HT1080 (cell line): ENCODE measurements at places on chromosomes 7 and 10. TPM values are rescaled to one million over a fixed set of nuclear protein-coding genes. Genes with fewer than 3 reads are reported as not detected.
A peak's percentile ranks its signal among the peaks of the same experiment; 100 is the strongest.

GRCh38 chr7:134350709-134351108 is 34.0 kb upstream of the SLC35B4 start:
- DNase-seq: no peak

GRCh38 chr10:60646966-60647796 is 131.1 kb upstream of the CDK1 start:
- DNase-seq: peak; percentile 30

DNA sequence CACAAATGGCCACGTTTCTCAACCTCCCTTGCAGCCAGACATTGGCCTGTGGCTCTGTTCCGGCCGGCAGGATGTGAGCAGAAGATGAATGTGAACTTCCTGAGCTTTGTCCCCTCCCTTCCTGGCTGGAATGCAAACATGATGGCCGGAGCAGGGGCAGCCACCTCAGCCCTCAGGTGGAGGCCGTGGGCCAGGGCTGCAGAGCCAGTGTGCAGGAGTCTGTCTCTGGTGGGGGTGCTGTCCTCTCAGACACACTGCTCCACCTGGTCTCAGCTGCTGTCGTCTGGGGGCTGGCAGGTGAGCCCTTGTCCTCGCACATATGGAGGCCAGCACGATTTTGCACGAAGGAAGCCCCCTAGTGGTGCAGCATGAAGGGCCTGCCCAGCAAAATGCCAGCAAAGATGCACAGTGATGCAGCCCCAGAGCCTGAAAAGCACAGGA is 25.3 kb upstream of the PWWP2B start:
- DNase-seq: no peak

DNA sequence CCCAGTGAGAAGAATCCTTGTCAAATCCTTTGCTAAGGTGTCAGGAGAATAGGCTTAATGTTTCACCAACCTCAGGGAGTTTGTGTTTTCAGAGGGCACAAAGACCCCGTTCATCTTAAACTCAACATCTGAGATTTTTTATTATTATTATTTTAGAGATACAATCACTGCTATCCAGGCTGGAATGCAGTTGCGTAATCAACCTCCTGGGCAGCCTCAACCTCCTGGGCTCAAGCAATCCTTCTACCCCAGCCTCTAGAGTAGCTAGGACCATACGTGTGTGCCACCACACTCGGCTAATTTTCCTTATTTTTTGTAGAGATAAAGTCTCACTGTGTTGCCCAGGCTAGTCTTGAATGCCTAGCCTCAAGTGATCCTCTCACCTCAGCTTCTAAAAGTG is 599.2 kb downstream of the KCNMA1 start:
- DNase-seq: no peak

DNA sequence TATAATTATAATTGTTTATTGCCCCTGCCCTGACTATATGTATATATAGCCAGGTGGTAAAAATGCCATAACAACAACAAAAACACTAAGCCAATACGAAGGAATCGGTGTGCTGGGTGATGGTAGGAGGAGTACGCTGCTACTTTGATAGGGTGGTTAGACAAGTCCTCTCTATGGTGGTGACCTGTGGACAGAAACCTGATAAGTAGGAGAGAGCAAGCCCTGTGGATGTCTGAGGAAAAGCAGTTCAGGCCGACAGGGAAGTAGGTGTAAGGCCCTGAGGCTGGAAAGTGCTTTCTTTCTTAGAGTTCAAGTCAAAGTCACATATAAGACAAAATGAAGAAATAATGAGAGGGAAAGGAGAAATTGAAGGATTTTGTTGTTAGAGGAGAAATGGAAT is 823.8 kb upstream of the CELF2 start:
- no peak for DNase-seq

DNA sequence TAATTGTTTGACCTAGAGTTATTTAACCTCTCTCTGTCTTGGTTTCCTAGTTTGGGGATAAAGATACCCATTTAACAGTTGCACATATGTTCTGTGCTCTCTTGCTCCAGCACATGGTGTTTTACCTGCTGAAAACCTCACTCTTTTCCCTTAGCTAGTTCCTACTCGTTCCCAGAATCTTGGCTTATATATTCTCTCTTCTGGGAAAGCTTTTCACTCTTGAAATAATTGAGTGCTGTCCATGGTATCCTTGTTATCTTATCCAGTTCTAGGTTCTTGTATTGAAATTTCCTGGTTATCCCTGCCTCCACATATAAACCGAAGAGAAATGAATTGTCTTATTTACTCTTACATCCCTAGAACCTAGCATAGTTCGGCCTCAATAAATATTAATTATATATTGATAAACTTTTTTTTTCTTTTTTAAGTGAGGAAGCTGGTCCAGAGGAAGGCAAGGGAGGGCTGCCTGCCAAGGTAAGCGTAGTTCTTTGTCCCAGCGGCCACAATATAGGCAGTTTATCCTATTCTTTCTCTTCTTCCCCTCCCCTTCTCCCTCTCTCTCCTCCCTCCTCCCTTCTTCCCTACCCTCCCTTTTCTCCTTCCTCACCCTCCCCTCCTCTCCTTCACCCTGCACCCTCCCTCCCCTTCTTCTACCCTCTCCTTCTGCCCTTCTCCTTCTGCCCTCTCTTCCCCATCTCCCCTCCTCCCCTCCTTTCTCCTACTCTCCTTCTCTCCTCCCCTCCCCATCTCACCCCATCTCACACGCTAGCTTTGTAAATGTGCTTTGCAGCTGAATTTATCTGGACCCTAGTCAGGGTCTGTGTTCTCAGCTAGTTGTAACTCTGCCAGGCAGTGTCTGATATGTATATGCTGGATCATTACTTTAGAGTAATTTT is 7.9 kb downstream of the WEE2 start:
- no peak for DNase-seq

GRCh38 chr7:45506059-45506458 is 68.1 kb upstream of the ADCY1 start:
- DNase-seq: no peak

GRCh38 chr7:30968747-30969603 is 5.2 kb downstream of the GHRHR start:
- DNase-seq: no peak

GRCh38 chr10:63383141-63383540 is 82.6 kb downstream of the JMJD1C start:
- no peak for DNase-seq

GRCh38 chr10:77416311-77417135 is 221.1 kb downstream of the KCNMA1 start:
- DNase-seq: peak; percentile 96

DNA sequence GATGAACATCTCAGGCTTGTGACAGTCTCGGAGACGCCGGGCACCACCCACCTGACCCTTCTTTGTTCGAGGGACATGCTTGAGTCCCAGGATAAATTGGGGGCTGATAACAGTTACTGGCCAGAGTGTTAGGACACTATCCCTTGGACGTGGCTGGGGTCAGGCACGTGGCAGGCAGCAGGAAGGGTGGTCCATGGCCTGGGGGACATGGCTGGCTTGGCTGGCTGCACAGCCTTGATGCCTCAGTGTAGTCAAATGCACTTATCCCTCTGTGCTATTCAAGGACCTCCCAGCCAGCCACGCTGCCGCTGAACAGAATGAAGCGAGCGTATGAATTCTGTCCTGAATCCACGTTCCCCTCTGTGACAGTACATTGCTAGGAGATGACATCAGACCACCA is 662.0 kb upstream of the FOXK1 start:
- no peak for DNase-seq

- no peak for DNase-seq
Observed at GRCh38 chr10:87694011-87694794, 34.5 kb downstream of the PAPSS2 start.

DNA sequence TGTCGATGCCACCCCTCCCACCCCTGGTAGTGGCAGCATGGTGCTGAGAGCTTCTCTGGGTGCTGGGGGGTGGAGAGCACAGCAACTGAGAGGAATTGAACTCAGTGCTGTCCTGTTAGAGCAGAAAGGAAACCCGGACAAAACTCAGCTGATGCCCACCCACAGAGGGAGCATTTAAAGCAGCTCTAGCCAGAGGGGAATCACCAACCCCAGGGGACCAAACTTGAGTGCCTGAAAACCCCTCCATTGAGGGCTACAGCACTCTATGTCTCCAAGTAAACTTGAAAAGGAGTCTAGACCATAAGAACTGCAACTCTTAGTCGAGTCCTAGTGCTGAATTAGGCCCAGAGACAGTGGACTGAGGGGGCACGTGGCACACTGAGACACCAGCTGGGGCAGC is 16.8 kb upstream of the FOXI2 start:
- no peak for DNase-seq

GRCh38 chr7:95295397-95295796 is 28.9 kb downstream of the PON1 start:
- DNase-seq: no peak

GRCh38 chr7:24366876-24367275 is 82.9 kb downstream of the NPY start:
- no peak for DNase-seq

DNA sequence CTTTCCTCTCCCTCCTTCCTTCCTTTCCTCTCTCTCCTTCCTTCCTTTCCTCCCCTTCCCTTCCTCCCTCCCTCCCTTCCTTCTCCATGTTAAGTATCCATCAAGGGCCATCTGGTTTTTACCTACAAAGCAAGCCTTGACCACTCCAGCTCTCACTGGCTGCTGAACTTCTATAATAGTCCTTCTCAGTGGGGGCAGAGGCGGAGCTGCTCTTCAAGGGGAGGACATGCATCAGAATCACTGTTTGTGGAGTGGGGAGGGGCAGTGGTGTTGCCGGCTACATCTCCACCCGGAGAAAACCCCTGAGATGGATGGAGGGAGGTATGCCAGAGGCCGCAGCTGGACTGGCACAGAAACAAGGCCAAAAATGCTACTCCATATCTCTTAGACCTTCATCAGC is 25.9 kb downstream of the LAMB1 start:
- no peak for DNase-seq

GRCh38 chr10:13681960-13682359 is 95.2 kb downstream of the PRPF18 start:
- no peak for DNase-seq

- no peak for DNase-seq
Observed at GRCh38 chr10:69850440-69850839, 48.7 kb downstream of the COL13A1 start.

DNA sequence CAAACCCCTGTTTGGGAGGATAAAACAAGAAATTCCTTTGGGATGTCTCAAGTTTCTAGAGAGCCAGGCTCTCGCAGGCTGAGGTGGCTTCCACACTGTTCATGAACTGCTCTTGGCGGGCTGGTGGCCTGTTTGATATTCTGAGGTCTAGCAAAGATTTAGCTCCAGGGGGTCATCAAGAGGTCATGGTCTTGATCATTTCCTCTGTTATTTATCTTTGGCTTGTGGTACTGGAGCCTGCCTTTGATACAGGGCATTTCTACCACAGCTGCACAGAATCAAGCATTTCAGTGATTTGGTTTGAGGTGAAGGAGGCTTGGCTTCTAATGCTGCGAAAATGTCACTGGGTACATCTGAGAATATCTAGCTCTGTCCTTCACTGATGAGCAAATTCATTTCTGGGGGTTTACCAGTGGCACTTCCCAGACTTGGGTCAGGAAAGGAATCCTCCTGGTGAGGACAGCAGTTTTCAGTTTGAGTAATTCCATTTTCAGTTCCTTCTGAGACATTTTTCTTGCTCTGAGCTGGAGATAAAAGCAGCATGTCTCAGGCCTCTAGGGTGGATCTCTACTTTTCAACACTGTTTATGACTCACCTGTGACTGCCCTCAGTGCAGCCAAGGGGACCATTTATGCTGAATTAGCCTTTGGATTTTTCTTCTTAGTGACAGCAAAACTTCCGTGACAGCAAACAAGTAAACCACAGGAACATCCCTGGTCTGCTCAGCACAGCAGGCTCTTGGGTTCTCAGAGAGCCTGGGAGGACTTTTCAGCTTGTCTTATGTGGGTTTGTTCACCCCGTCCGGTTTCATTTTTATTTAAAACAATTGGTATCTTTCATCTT is 312.0 kb downstream of the RNLS start:
- peak; percentile 88 for DNase-seq

GRCh38 chr7:17227766-17228490 is 70.5 kb upstream of the AHR start:
- no peak for DNase-seq

DNA sequence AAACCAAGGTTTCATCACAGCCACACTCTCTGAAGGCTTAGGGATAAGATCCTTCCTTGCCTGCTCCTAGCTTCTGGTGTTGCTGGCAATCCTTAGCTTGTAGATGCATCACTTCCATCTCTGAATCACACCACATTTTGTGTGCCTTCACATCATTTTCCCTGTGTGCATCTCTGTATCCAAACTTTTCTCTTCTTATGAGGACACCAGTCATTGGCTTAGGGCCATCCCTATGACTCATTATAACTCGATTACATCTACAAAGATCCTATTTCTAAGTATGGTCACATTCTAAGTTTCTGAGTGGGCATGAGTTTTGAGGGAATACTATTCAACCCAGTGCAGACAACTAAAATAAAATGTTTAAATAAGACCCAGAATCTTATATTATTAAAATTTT is 121.7 kb downstream of the C7orf25 start:
- DNase-seq: peak; percentile 45

GRCh38 chr10:43304687-43305333 is 37.9 kb upstream of the RASGEF1A start:
- no peak for DNase-seq

DNA sequence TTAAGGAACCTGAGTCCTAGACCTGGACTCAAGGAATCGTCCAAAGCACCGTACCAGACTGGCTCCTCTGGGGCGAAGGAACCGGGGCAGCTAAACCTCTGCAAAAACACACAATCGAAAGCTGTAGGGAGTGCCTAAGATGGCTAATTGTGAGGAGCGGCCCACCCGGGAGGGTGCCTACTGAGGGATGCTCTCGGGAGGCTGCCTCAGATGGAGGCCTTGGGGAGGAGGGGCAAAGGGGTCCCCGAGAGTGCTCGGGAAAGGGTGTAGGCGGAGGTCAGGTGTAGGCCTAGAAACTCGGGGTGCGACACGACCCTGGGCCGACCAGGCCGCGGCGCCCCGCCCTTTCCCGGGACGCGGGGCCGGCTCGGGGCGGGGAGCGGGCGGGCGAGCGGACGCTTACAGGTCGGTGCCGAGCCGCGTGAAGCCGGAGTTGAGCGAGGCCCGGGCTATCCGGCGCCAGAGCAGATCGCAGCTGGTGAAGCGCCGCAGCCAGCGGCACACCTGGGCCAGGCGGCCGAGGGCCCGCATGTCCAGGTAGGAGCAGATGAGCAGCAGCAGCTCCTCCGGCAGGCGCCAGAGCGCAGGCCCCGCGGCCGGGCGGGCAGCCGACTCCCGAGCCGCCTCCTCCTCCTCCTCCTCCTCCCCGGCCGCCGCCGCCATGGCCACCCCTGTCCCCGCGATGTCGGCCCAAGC is 844 bp downstream of the FBXW4 start:
- DNase-seq: peak; percentile 53

DNA sequence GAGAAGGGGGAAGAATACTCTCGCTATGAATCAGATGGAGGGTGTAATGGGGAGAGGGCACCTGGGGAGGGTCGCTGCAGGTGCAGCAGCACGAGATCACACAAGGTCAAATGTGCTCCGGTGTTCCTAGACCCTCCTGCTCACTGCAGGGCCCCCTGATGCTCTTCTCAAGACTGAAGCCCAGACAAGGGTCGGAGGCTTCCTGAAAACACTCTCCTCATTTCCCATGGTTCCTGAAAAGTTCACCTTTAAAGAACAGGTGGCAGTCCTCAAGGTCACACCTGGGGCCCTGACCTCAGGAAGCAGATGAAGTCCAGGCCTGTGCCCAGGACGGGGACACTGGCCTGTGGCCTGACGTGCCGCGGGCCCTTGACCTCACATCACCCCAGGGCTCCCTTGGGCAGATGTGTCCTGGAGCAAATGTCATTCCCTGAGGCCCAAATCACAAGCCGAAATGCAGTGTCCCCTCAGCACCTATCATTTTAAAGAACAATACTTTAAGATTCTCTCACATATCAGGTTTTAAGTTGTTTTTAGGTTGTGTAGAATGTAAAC is 289.8 kb downstream of the GLRX3 start:
- DNase-seq: no peak

Gene ERVW-1
- total RNA-seq: not detected in 2 replicates

Gene CALHM3
- not detected in 2 replicates for total RNA-seq

Gene CACNB2
- total RNA-seq: 0.03 TPM in 1 of 2 replicates, not detected in the other

Gene FRMD4A
- 50.5 and 60.8 TPM in 2 replicates for total RNA-seq
